ENCODE measurements at places on chromosomes 3 and 15.

GRCh38 chr15:70281261-70281810, 183.6 kb upstream of the TLE3 start:
- DNase-seq: no peak

GRCh38 chr15:71248386-71248785, 133.1 kb downstream of the THSD4 start:
- DNase-seq: no peak

DNA sequence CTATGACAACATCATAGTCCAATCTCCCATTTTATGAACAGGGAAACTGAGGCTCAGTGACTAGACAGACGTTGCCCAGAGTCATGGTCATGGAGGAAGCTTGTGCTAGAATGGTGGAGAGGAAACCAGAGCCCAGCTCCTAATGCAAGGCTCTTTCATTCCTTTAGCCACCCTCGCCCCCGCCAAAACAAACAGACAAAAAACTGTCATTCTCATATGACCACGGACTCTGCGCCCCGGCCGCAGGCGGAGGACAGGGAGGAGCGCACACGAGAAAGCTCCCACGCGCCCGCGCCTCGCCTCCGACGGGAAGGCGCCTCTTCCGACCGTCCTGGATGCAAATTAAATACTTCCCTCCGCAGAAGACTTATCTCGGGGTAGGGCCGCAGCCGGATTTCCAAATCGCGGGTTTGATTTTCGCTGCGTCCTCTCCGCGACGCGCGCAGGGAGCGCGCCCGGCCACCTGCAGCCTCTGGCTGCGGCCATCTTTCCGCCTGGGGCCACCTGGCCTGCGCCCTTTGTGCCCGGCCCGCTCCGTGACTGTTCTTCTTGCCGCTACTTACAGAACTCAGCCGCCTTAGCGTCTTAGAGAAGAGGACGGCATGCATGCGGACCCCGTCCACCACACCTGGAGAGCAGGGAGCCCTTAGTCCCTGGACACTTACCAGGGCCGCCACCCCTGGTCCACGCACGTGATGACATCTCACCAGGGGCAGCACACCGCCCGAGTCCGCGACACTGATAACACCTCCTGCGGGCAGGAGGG, 670 bp upstream of the ATP13A3 start:
- DNase-seq: no peak

GRCh38 chr15:70967646-70968045, 75.0 kb downstream of the LRRC49 start:
- no peak for DNase-seq

GRCh38 chr3:143206955-143207337, 87.4 kb downstream of the CHST2 start:
- no peak for DNase-seq

DNA sequence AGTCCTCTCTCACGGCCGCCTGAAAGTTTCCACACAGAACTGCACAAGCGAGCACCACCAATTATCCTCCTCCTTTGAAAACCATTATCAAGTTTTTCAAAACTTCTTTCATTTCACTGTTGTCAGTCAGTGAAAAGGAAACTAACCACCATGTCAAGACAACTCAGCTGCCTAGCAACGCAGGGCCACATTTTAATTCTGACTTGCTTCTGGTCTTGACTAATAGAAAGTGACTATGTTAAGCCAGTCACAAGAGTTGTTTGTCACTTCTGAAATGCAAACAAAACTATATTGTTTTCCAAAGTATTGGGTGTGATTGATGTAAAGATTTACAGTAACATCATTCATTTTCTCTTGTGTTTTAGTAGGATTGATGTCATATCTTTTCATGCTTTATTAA, 612.8 kb upstream of the AGTR1 start:
- DNase-seq: no peak

DNA sequence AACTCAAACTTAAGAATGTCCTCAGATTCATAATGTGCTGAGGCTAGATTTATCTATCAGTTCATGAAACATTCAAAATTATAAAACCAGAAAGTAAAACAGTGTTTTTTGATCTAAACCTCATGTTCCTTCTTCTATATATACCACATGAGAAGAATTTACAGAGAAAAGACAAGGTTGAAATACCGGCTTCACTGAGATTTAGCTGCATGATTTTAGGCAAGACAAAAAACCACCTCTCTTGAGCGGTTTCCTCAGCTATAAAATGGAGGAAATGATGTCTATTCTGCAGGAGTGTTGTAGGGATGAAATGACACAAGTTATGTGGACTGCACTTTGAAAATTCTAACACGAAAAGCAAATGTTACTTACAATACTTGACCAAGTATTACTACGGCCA, 80.6 kb upstream of the FOXB1 start:
- DNase-seq: no peak

GRCh38 chr3:136069933-136070332, 104.4 kb downstream of the PPP2R3A start:
- no peak for DNase-seq

GRCh38 chr3:101796077-101796680, 17.2 kb downstream of the NXPE3 start:
- no peak for DNase-seq

DNA sequence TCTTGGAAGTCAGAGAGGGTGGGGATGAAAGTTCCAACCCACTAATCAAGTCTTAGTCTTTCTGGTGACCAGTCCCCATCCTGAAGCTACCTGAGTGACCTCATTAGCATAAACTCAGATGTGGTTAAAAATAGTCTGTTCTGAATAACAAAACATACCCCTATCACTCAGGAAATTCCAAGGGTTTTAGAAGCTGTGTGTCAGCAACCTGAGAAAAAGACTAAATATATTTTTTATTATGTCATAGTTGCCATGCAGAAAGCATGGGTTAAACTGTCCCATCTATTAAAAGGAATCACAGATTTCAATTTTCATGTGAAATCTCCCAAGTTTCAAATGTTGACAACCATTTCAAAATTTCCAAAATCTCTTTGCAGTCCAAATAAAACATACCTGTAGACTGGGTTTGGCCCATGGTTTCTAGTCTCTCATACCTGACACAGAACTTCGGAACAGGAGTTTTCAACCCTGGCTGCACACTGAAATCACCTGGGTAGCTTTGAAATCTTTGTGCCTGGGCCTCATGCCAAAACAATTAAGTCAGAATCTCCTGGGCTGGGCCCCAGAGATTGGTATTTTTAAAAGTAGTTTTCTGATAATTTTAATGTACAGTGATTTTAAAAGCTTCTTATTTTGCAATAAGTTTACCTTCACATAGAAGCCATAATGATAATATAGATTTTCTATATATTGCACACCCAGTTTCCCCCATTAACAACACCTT, 476.3 kb downstream of the RBMS3 start:
- DNase-seq: no peak

GRCh38 chr15:26261966-26262365, 398.8 kb upstream of the ATP10A start:
- DNase-seq: no peak

DNA sequence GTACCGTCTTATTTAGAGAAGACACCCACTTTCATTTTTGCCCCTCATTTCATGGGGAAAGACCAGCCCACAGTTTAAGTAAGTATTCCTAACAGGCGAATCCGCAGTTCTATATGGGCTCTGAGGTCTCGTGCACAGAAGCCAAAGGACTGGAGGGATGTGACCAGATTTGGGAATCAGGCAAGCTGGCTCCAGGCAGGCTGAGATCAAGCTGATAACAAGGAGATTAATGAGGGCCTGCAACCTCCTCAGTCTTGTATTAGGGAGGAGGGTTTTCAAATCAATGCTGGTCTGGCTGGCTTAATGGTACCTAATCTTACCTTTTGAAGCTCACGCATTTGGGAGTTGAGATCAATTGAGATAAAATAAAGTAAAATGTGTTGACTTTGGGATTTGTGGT, 15.3 kb downstream of the ST8SIA2 start:
- no peak for DNase-seq

- DNase-seq: no peak
These were observed 14.1 kb upstream of the SHISA5 start for GRCh38 chr3:48518069-48518468.

- no peak for DNase-seq
These were observed 353.9 kb downstream of the CHL1 start for GRCh38 chr3:550471-550870.

DNA sequence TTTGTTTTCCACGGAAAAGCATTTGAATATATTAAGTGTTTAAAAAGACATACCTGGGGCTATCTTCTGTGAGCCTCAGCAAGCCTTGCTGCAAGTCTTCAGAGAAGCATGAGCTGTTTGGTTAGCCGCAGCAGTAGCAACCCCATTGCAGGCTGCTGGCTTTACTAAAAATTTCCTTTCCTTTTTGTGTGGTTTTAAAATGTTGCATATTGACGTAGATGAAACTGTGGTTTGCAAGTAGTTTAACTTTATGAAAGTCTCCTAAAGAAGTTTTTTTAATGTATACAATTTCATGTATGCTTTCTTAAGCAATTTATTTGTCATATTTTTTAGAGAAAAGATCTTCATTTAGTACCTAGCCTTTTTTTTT, at the start of gene GPR171:
Gene GPR171, minus strand, starts transcription at position 166 of the 370 bp plus-strand sequence. CDS start 3,830 bp downstream, outside the sequence.
- DNase-seq: no peak

- DNase-seq: no peak
These were observed 6.8 kb downstream of the SKOR1 start for GRCh38 chr15:67832031-67832551.

- DNase-seq: no peak
These were observed 100.8 kb upstream of the TPM1 start for GRCh38 chr15:62941699-62942098.

- no peak for DNase-seq
These were observed 44.8 kb upstream of the B3GNT5 start for GRCh38 chr3:183208260-183208659.

- no peak for DNase-seq
These were observed 148.4 kb downstream of the CNTN4 start for GRCh38 chr3:2246873-2247648.

DNA sequence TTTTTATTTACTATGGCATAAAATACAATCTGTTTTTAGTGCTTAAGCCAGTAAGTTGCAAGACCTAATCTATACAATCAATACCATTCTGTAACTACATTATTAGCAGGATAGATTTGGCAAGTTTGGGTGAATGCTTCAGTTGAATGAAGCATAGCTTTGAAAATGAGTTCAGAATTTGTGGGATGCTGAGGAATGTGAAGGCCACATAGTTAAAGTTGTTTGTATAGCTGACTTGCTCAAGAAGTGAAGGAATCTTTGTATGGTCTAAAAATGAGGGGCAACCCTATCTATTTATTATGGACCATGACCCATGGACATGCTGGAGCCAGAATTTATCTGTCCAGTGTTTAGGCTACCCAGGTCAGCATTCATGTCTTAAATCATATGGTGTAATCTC, 58.5 kb downstream of the CRYBG3 start:
- DNase-seq: no peak

DNA sequence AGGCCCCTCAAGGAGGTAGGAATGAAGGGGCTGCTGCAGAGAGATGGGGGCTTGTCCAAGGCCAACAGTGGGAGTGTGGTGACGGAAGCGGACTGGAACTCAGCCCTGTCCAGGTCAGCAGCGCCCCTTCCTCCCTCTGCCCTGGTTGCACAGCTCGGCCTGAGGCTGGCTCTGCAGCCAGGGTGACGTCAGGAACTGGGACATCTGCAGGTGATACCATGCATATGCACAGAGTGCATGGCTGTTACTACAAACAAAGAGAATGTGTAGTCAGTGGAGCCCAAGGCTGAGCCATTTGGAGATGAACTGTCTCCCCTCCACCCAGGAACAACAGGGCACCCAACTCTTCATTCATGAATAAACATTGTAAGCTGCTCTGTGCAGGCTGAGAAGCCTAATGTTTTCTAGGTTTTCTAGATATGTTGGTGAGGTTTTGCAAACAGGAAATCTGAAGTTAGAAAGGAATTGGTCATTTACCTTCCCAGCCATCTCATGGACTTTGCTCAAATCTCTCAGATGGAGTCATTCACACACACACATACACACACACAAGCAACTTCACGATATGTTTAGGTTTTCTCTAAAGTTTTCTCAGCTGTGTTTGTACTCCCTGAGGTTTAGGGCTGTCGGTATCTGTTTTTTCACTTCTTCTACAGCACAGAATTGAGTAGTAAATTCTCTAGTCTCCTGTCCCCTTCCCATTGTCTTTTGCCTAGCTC, 117.2 kb downstream of the TLE3 start:
- no peak for DNase-seq

DNA sequence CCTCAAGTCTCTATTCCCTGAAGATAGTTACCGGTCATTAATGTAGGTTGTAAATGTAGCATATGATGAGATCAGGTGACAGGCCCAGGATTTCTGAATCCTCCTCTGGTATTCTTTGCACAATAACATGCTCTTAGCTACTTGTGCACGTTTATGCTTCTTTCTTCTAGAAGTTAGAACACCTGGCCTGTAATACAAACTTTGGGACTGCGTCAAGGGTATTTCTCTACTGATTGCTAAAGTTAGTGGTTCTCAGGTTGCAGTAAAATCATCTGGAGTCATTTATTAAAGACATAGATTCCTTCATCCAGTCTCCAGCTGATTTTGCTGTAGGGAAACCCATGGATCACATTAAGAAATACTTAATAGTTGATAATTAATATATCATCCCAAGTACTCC, 48.0 kb downstream of the UNC13C start:
- no peak for DNase-seq

GRCh38 chr15:48354694-48355303, 23.6 kb downstream of the DUT start:
- DNase-seq: no peak

- DNase-seq: no peak
These were observed 129.7 kb downstream of the NTRK3 start for GRCh38 chr15:88126695-88127431.

DNA sequence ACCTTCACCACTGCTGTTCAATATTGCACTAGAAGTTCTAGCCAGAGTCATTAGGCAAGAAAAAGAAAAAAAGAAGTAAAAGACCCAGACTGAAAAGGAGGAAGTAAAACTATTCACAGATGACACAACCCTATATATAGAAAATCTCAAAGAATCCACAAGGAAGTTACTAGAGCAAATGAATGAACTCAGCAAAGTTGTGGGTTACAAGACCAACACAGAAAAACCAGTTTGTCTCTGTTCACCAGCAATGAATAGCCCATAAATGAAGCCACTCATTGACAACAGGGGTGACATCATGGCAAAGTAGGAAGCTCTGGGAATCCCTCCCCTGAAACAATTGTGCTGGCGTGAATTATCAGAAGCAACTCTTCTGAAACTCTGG, 4.6 kb downstream of the CFAP100 start:
- DNase-seq: no peak

GRCh38 chr15:29740692-29741311, 81.5 kb downstream of the TJP1 start:
- DNase-seq: no peak

DNA sequence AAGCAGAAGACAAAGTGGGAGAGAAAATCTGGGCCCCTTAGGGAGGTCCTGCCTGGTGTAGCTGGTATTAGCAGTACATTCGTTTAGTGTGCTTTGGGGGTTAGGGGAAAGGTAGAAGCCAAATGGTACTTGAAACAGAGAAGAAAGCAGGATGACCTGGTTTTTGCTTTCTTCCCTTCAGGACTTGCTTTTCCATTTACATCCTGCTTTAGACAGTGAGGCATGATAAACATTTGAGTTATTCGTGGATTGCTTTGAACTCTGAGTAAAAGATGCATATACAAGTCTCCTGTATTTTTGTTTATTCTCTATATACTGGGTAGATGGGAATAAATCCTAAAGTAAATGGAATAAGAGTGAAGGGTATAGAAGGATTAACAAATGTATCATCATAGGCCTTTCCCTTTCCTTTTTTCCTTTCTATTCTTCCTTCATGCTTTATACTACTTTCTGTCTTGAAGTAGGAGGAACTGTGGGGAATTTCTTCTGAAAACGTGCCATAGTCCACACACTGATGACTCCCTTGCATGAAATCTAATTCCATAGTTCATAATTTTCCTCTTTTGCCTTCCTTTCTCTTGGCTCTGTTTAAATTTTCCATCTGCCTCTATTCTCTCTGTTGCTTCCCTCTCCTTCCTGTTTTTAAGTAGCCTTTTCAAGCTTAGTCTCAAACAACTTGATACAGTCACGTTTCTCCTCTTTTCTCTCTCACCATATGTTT, 139.5 kb upstream of the RBMS3 start:
- DNase-seq: no peak

All from mesenteric fat pad (tissue), 1 donor.